ENCODE measurements at places on chromosomes 12 and 14.

- no peak for DNase-seq
Observed at GRCh38 chr12:103100257-103100831, 142.9 kb downstream of the ASCL1 start.

- DNase-seq: no peak
Observed at GRCh38 chr12:125194987-125195386, 129.8 kb downstream of the AACS start.

GRCh38 chr12:7373226-7373625 lies 69.4 kb downstream of the ACSM4 start:
- peak; percentile 22 for DNase-seq

DNA sequence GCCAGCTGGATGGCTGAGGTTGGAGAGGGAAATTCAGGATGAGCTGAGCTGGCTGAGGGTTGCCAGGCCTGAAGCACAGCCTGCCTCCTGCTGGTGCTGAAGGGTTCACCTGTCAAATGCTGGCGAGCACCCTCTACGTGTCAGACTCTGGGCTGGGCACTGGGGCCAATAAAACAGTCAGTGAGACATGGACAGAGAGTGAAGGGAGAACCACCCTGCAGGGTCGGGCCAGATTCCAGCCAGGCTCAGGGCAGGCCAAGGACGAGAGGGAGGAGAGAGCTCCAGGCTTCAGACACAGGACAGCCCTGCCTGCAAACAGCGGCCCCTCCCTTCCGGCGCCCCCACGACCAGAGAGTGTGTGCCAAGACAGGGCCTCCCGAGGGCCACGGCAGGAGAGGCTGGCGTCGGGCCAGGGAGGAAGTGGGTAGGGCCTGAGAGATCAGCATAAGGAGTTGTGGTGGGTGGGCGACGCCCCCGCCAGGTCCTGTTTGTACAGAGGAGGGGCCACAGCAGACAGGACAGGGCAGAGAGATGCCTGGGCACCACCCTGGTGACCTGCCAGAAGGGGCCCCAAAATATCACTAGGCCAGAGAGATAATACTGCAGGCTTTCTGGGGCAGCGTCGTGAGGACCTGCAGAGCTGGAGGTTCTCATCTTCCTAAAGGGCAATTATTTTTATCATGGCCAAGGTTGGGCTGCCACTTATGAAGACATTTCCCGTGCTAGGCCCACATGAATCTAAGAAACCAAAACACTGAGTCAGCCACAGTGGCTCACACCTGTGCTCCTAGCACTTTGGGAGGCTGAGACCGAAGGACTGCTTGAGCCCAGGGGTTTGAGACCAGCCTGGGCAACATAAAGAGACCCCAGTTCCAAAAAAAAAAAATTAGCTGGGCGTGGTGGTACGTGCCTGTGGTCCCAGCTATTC lies 73.1 kb upstream of the GPR68 start:
- peak; percentile 89 for DNase-seq

- DNase-seq: peak; percentile 66
Observed at GRCh38 chr12:92143686-92144630, 1.7 kb downstream of the BTG1 start.

GRCh38 chr12:41521872-41522379 lies 333.8 kb downstream of the PDZRN4 start:
- DNase-seq: no peak

GRCh38 chr14:56657604-56658003 lies 78.0 kb downstream of the TMEM260 start:
- DNase-seq: no peak

- DNase-seq: no peak
Observed at GRCh38 chr12:48750215-48750614, 33.7 kb upstream of the CCNT1 start.

GRCh38 chr12:124866883-124867400 lies 3.3 kb upstream of the SCARB1 start:
- no peak for DNase-seq

DNA sequence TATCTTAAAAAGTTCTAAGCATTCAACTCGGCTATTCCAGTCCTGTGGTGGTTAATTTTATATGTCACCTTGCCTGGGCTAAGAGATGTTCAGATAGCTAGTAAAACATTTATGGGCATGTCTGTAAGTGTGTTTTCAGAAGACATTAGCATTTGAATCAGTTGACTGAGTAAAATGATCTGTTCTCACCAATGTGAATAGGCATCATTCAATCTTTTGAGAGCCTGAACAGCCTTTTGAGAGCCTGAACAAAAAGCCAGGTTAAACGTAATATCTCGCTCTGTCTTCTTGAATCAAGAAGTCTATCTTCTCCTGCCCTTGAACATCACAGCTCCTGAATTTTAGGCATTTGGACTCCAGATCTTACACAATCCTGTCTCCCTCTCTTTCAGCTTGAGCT lies 1266.1 kb downstream of the LRFN5 start:
- DNase-seq: no peak

DNA sequence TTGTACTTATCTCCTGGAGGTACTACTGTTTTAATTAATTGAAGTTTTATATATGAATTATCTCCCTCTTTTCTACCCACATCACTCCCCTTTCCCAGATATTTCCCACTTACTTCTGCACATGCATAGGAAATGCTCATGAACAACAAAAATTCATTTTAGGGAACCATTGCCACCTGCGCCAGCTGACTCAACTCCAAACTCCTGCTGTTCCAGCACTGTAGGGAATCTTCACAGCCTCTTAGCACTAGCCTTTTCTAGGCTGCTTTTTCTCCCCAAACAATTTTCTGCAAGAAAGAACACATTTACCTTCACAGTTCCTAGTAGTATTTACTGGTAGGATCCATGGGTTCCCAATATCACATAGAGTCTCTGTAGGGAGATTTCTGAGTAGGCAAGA lies 268.4 kb downstream of the LRFN5 start:
- DNase-seq: no peak

- no peak for DNase-seq
Observed at GRCh38 chr14:68463299-68463698, 329.6 kb downstream of the ZFP36L1 start.
